CD14-positive monocyte (primary cell): ENCODE measurements at places on chromosomes 4 and X. TPM values are rescaled to one million over a fixed set of nuclear protein-coding genes. Genes with fewer than 3 reads are reported as not detected.

MAGEA2B gene
- not detected for polyA plus RNA-seq

DNA sequence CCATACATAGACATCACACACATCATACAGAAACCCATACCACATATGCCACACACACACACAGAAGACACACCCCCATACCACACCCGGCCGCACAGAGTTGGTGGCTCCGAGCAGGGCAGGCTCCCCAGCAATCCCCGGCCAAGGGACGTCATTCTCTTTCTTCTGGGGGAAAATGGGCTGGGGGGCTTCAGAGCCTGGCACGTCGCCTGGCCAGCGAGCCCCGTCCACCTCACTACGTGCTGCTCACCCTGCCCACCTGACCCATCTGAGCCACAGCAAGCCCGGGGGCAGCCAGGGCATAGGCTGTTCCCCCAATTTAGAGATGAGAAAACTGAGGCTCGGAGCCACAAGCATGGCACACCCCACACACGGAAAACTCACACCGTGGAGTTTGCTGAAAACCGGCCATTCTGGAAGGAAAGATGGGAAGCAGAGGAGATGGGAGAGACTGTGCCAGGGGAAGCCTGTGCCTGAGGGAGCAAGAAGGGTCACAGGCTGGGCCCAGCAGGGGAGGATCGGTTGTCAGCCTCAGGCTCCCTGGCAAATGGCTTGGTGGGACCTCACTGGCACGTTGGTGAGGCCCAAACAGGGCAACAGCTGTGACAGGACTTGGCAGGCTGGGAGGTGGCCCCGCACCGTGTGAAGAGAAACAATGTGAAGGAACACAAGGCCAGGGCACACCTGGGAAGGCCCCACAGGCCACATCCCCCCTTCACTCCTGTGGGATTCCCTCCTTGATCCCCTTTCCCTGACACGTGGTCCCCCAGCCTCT lies 73.2 kb downstream of the JAKMIP1 start:
- H3K27ac ChIP-seq, result no peak overlapping the region
- no peaks in the 10 kb centered on the region for H3K36me3 ChIP-seq
- no peaks in the 10 kb centered on the region for H3K27me3 ChIP-seq
- H3K4me1 ChIP-seq, result no peaks in the 10 kb centered on the region
- no peak overlapping the region for H3K4me3 ChIP-seq

DNA sequence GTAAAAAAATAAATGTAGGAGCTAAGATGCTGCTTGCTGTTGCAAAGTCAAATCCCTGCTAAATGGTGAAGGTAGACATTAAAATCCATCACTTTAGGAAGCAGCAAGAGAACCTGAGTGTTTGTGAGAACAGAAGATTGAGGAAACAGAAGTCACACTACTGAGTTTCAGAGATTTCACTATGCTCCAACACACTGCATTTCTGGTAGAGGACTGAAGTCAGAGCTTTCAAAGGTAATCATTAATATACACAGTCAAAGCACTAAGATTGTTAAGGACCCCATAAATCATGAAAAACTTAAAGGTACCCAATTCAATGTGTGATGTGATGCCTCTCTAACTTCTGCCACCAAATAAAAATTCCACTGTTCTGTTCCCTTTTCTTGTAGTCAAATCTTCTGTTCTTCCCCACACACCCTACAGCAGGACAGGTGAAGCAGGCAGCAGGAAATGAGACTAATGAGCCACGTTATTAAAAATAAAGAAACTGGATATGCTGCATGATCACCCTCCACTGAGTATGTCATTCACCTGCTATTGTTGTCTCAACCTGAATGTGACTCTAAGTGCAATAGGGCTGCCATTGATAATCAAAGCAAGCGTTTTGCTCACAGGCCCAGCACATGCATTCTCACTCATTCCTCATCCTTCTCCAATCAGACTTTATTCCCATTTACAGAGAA lies 28.9 kb upstream of the APELA start:
- no peaks in the 10 kb centered on the region for H3K27me3 ChIP-seq
- H3K4me3 ChIP-seq, result no peak overlapping the region
- no peaks in the 10 kb centered on the region for H3K4me1 ChIP-seq
- H3K36me3 ChIP-seq, result no peaks in the 10 kb centered on the region

DNA sequence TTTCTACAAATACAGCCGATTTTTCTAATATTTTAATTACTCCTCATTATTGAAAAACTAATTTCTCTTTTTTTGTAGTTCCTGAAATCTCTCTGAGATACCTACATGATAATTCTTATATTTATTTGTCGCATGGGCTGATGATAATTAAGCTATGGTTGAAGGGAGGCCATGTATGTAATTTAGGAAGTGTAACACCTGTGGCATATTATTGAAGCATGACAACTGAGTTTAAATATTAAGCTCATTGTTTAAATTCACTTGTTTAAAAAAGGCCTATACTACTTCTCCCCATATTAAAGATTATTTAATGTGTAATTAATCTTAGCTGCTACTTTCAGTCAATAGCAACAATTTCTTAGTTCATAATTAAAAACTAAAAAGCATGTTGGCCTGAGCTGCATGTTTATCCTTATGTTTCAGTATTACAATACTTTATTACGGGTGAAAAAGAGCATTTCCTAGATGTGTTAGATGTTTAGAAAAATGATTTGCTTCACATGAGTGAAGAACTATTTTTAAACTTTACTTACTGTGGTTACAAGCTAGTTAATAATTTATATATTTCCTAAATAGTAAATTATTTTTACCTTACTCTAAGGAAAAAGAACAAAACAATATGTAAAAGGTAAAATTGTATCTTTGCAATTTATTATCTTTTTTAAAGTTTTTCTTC lies 122.4 kb downstream of the RAP1GDS1 start:
- no peak overlapping the region for H3K27ac ChIP-seq
- DNase-seq, result no peak
- no peak overlapping the region for H3K4me3 ChIP-seq
- H3K27me3 ChIP-seq, result no peaks in the 10 kb centered on the region
- H3K36me3 ChIP-seq, result peaks cover 7% of the 10 kb centered on the region

GRCh38 chrX:124764354-124764753 lies 418.0 kb downstream of the SH2D1A start:
- no peak overlapping the region for H3K27ac ChIP-seq
- H3K36me3 ChIP-seq, result no peaks in the 10 kb centered on the region
- DNase-seq, result no peak
- no peaks in the 10 kb centered on the region for H3K4me1 ChIP-seq

DNA sequence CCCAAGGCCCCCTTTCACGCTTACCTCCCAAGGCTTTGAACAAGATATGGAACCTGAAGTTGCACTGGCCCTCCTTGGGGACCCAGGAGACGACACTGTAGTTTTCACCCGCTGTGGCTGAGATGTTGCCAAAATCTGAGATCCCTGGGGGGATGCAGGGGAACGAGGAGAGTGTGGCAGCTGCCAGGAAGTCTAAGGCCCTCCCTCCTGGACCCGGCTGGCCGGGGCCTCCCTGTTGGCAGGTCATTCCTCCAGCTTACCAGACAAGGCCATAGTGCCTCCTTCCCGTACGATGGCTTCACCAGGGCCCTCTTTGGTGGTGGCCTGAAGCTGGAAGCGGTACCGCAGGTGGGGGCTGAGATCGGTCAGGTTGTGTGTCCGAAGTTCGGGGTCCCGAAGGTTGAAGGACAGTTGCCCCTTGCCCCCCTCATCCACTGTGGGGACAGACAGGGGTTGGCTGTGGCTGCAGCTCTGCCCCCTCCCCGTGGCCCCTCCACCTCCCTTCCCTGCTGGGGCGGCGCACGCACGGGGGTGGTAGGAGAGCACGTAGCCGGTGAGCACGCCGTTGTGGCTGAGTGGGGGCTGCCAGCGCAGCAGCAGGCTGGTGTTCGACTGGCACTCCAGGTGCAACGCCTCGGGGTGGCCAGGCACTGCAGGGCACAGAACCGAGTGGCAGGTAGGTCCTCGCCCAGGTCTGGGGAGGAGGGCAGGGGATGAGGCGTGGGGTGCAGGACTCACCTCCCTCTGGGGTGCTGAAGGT lies 21.2 kb downstream of the L1CAM start:
- no peak overlapping the region for H3K4me3 ChIP-seq
- H3K27me3 ChIP-seq, result no peaks in the 10 kb centered on the region
- no peaks in the 10 kb centered on the region for H3K4me1 ChIP-seq
- no peak for DNase-seq
